ENCODE measurements at places on chromosomes 5 and 9.

- DNase-seq: no peak
Observed at GRCh38 chr9:108041551-108041950, 552.0 kb upstream of the KLF4 start.

GRCh38 chr5:83496626-83497025, 25.1 kb downstream of the VCAN start:
- DNase-seq: no peak

GRCh38 chr9:92404042-92404836, at the start of gene OGN:
OGN (minus strand) TSS chr9:92404578; CDS start chr9:92403407, 1,171 bp downstream.
- no peak for DNase-seq

- DNase-seq: no peak
Observed at GRCh38 chr9:132873403-132873802, 4.7 kb downstream of the AK8 start.

DNA sequence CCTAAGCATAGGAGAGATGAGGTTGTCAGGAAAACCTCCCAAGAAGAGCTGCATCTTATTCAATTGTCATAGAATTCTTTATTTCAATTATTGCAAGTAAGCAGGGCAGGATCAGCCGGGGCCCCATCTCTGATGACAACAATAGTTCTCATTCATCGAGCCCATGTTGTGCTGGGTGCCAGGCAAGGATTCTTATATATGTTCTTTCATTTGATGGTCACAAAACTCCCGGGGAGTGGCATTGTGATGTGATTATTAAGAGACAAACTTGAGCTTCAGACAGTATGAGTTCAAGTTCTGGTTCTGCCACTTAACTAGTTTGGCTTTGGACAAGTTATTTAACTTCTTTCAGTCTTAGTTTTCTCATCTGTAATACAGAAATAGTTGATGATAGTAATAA, 8.5 kb downstream of the FUBP3 start:
- no peak for DNase-seq

DNA sequence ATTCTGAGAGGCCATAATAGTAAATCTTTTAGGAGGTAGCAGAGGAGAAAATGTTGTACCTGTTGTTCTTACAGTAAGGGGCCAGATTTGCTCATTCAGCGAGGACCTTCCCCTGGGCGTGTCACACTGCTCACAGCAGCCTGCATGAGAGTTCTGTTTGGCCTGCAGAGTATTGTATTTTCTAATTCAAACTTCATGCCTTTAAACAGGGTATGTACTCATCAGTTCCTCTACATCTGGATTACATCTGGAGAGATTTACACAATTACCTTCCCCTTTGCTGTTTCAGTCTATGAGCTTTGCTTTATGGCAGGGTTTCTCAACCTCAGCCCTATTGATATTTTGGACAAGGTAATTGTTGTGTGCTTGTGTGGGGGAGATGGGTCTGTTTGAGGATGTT, 170.9 kb upstream of the STK32A start:
- DNase-seq: no peak

- DNase-seq: no peak
Observed at GRCh38 chr5:1227667-1228066, 2.5 kb downstream of the SLC6A18 start.

DNA sequence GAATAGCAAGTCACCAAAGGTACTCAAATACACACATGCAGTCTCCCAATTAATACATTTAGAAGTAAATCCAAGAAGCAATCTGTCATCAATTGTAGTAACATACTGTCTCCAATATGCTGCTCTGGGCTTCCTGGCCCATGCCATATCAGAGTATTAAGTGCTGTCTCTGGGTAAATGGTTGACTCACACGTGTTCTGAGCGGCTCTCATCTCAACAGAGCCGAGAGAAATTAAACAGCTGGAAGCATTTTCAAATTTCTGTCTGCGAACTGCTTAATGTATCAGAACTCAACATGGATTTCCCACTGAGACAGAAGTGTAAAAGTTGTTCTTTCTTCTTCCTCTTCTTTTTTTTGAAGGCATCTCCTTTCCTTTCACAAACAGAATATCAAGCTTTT, 247.3 kb upstream of the TAS2R1 start:
- DNase-seq: no peak

DNA sequence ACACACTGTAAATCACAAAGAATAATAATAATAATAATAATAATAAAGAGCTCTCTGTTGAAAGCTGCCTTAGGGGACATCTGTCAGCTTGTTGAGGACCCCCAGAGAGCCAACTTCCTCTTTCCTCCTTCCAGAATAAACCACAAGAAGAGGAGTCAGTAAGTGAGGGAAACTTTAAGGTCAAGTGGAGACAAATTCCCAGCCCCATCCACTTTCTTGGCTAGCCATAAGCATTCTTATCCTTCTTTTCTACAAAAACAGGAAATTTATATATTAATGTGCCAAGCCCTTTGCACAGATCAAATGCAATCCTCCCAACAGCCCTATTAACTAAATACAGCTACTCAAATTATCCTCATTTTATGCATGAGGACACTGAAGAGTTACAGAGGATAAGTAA, 9.4 kb upstream of the C5orf58 start:
- DNase-seq: no peak

DNA sequence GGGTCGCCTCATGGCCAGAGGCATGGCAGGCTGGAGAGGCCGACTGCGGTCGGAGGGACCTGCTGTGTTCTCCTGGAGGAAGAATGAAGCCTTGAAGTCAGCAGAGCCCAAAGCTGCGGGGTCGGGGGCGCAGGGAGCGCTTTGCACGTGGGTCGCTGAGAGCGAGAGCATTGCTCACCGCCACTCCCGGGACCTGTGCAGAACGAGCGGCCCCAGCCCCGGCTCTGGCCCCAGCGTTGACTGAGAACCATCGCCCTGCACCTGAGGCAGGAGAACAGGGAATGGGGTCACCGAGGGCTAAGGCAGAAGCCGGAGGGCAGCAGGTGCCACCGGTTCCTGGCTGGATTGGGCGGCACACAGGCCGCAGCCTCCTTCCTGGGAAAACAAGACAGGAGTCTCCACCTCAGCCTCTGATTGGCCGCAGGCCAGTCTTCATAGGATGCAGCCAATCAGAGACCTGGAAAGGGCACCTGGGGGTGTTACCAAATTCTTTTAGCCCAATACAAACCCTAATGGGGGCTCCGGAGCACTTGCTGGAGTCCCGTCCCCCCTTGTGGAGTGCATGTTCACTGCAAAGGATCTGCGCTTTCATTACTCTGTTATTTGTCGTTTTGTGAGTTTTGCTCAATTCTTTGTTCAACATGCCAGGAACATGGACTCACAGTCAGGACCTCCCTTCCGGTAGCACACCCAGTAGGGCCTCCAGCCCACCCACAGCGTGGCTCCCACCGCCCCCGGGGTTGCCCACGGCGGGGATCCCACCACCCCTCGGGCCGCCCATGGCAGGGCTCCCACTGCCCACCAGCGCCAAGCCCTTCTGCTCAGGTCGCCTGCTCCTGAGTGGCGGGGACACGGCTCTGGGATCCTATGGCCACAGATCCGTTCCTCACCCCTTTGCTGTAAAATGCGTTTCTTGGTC, 24.7 kb upstream of the SLC6A19 start:
- no peak for DNase-seq

DNA sequence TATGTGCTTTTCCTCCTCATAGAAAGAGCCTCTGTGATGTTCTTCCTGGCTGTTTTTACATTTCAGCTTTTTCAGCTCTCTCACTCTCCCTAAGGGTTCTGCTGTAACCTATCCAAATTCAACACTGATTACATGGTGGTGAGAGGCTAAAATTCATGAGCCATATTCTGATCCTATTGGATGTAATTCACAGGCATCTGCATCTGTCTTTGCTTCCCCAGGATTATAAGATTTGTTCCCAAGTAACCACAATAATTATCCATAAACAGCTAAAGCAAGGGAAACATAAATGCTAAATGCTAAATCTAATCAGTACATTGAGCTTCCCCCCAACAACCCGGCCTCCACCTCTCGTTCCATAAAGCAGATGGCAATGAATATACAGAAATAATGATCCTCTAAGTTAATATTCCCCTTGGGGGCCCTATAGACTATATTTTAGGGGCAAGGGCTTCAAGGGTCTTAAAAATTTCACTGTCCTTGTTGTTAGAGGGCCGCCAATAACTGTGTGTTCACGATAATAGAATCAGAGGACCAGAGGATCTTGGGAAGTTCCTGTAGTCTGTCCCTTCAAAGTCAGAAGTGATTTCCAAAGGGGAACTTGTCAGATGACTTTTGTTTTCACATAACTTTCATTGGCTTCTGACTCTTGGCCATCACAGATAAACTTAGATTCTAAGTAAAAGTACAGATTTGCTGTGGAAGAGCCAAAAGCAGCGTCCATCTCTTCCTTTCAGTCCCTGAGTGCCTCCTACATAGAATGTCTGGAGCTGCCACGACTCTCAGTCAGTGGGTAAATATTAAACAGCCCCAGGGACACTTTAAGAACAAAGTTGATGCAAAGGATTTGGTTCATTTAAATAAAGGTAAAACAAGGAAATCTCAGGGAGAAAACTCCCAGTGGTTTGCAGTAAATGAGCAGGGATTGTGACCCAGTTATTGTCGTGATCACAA, 125.6 kb downstream of the ALDH1A1 start:
- DNase-seq: no peak

GRCh38 chr5:83924171-83924570, 203.5 kb upstream of the HAPLN1 start:
- DNase-seq: no peak

DNA sequence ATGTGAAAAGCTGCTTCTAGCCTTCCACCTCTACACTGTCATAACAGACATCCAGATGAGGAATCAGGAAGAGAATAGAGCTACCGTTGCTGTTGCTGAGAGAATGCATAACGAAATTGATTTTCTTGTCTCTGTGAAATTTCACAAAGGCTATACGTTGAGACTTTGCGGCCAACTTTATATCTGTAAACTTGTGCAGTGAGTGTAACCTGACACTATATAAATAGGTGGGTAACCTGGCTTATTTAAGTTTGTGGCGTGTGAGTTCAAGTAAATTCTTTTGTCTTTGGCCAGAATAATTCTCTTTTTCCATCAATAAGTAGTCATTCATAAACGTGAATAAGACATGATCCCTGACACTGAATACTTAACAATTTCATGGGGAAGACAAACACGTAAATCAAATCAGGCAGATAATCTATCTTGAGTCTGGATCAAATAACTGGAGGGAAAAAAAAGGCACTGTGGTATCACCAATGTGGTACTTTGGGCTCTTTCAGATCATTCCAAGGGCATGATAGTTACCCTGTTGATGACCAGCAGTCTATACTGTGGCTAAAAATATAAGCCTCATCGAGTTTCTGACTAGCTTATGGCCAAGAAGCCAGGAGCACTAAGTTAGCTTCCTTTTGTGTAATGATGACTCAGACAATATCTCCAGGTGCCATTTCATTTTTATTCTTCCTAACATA, 98.2 kb upstream of the RASA1 start:
- no peak for DNase-seq

- DNase-seq: no peak
Observed at GRCh38 chr9:21634951-21635350, 152.8 kb upstream of the IFNE start.

DNA sequence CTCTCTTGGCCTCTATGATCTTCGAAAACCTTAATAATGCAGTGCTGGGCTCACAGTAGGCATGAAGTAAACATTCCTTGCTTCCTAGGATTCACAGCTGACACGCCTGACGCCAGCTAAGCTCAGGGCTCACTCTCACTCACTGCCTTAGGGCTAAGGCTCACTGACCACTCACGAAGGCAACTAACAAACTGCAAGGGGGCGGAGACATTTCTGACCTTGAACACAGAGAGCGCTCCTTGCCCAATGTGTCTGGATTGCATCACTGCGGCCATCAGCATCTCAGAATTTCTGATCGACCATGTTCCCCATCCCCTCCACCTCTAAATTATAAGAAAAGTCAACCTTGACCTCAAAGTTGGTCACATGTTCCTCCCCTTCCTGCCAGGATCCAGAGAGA, 372.6 kb downstream of the EBF1 start:
- no peak for DNase-seq

DNA sequence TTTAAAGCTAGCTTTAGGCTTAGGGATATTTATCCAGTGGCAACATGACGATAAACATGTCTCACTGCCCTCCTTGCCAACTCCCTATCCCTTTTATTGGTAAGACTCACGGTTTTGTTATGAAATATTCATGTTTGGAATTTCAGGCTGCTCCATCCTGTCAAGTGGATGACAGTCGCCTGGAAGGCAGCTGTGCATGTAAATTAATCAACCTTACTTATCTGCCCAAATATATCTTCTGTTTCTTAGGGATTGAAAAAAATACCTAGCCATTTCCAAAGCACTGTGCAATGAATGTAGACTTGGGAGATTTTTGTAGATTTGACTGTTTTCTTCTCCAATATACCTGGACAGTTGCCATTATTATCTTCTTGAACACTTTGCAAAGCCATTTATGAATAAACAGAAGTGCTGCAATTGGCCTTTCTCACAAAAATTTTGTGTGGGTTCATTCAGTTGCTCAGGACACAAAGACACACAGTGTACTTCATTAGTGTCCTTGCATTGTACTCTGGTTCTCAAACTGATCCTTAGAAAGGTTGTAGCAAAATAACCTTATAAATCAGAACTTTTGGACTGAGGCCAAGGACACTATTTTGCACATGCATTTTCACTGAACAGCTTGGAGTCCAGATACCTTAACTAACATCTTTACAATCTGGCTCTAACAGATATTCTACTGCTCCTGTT, 889.4 kb upstream of the SEMA6A start:
- DNase-seq: no peak

GRCh38 chr5:1865948-1866347, 16.8 kb downstream of the IRX4 start:
- no peak for DNase-seq
